Stimulated activated CD4-positive, alpha-beta T cell treated with anti-CD3 and anti-CD28 coated beads, Interleukin-15, amount 100 ng/mL, for 24 hours (primary cell): ENCODE measurements at places on chromosomes 3 and 15.

GRCh38 chr3:69828817-69829216 lies 89.6 kb downstream of the MITF start:
- no peak for DNase-seq

GRCh38 chr3:74613060-74613459 lies 1.4 kb downstream of the CNTN3 start:
- no peak for DNase-seq

- DNase-seq, result no peak
Observed at GRCh38 chr3:23876923-23877322, 39.9 kb downstream of the NKIRAS1 start.

DNA sequence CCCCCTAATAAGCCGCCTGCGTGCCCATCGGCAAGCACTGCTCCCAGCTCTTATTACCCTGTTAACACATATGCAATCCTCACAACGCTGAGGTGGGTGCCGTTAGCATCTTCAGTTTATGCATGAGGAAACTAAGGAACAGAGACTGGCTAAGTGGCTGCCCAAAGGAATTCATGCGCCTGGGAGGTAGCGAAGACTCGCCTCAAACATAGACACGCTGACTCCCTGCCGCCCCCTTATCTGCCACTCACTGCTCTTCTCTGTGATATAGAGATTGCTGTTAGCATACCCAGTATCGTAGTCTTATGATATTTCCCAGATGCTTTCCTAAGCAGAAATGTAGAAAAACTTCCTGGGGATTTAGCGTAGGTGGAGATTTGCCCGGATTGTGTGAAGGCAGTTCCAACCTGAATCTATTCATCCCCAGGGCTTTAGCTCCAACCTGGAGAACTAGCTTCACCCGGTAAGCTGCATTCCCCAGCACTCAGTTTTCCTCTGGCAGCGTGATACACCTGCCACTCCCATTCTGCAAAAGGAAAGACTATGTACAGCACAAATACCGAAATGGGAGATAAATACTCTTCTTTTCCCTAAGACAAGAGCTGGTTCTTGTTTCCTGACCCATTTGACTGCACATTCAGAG lies 23.7 kb upstream of the CD47 start:
- DNase-seq, result no peak
